ENCODE measurements at places on chromosomes 2 and 18.
A peak's percentile ranks its signal among the peaks of the same experiment; 100 is the strongest.

- DNase-seq, result no peak
These were observed 662.2 kb downstream of the XIRP2 start for GRCh38 chr2:167550448-167550847.

GRCh38 chr2:48306409-48307284 is 223.3 kb upstream of the STON1 start:
- DNase-seq, result no peak

- no peak for DNase-seq
These were observed 244.9 kb upstream of the EPHA4 start for GRCh38 chr2:221817052-221817451.

GRCh38 chr2:21860907-21861306 is 737.1 kb downstream of the TDRD15 start:
- no peak for DNase-seq

DNA sequence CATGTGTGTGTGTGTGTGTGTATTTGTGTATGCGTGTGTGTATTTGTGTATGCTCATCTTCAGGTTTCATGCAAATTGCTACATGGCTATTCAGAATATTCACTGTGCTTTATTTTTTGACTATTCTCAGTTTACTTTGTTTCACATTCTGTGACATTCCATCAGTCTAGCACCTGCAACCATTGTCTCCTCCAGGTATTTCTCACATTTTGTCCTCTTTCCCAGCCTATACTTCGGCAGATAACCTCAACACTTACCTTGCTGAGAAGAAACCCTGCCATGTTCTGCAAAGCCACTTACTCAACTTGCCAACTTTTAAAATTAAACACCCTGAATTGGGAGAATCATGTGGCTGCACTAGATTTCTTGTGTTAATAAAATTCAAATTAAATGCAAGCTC is 135.4 kb upstream of the REG3A start:
- DNase-seq, result no peak

DNA sequence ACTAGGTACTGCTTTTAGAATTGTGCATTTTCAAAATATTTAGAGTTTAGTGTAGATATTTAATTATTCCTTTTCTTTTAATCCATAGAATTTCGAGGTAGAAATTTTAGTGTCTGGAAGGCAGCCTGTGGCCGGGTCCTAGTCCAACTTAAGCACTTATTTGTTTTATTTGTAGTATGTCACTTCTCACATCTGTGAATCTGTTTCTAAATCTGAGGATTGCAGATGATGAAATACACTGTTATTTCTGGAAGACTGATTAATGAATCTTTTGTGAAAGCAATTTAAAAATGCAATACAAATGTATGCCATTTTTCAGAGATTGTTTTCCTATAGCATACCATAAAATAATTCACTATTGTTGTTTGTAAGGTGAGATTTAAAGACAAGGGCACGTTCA is 483.9 kb upstream of the TRIB2 start:
- no peak for DNase-seq

DNA sequence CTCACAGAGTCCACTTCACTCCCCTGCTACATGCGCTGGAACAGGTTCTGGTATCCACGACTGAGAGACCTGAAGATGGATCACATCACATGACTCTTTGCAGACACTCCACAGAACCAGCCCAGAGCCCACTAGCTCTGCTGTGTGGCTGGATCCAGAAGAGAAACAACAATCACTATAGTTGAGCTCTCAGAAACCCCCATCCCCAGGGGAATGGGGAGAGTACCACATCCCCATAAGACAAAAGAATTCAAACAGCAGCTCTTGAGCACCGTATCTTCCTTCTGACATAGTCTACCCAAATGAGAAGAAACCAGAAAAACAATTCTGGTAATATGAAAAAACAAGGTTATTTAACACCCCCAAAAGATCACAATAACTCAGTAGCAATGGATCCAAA is 76.4 kb downstream of the ZSWIM2 start:
- no peak for DNase-seq

DNA sequence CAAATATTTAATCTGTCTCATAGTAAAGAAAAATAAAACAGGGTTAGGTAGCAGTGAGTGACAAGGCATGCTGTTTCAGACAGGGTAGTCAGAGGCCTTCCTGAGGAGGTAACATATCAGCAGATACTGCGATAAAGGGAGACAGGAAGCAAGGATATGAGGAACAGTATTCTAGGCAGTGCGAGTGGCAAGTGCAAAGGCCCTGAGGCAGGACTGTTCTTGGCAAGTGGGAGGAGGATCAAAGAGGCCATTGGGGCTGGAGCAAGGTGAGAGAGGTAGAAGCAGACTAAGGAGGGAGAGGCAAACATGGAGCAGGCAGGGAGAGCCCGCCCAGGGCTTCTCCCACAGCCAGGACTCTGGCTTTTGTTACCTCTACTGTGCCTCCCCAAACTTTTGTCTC is 33.6 kb downstream of the GAD1 start:
- DNase-seq, result no peak

DNA sequence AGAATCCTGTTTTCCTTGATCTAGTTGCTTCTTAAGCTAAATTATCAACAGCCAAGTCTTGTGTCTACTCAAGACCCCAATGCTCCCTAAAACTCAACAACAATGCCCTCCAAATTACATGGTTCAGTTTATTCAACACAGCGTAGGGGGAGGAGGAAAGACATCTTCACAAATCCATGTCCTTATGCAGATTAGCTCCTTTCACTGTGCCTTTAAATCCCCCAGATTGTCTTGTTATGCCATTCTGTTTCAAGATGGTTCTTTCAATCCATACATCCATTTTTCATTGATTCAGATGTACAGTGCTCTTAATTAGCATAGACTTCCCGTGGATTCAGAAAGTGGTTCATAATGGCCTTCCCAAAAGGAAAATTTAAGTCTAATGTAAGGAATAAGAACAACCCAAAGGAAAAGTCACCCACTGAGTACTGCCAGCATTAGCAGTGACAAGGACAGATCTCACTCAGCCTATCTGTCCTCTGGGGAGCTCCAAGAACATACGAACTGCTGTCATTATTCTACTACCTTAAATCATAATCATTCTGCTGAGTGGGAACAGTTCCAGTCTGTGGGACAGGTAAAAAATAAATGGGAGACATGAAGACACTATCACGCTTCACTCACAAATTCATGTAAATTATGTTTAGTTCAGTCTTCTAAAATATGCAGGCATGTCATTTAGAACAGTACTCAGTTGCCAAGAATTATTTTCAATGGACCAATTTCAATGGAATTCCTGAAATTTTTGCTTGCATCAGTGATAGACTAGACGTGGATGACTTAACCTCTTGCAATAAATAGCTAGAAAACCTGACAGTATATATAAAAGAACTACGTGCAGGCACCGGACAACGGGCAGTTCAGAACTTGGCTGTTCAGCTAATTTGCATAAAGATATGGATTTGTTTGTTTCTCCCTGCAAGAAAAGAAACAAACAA is 58.9 kb upstream of the RNU4ATAC start:
- DNase-seq, result peak; percentile 50

- no peak for DNase-seq
These were observed 40.5 kb downstream of the ALMS1 start for GRCh38 chr2:73426176-73426575.

GRCh38 chr2:221085341-221085900 is 486.7 kb downstream of the EPHA4 start:
- DNase-seq, result no peak

DNA sequence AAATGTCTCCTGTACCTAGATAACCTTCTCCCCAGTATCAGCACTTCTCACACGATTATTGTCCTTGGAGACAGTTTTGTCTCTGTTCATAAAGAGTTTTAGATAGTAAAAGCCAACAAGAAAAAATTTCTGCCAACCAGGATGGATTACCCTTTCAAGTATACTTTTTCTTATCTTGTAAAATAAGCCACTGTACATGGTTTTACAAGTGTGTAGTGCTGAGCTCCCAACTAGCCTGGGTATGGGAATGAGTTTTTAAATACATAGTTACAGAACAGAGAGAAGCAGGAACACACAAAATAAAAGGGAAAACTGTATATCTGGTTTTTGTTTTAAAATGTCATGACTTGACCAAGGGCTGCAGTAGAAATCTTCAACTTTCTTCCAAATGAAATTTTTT is 76.7 kb downstream of the C18orf54 start:
- DNase-seq, result no peak

- DNase-seq, result no peak
These were observed 146.3 kb downstream of the PLCL1 start for GRCh38 chr2:197950724-197951123.

DNA sequence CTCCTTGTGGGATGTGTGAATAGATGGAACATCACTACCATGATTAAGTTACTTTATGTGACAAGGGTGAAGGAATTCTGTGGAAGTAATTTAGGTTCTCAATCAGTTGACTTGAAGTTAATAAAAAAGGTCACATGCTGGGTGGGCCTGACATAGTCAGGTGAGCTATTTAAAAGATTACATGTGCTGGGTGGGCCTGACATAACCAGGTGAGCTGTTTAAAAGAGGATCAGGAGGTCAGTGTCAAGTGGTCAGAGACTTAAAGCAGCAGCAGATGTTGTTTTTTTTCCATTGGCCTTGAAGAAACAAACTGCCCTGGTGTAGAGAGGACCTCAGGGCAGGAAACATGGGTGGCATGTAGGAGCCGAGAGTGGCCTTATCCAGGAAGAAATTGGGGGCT is 3.3 kb downstream of the IL1R2 start:
- no peak for DNase-seq

- DNase-seq, result no peak
These were observed 446.7 kb downstream of the RNF144A start for GRCh38 chr2:7363906-7364305.

- no peak for DNase-seq
These were observed 91.9 kb upstream of the STK17B start for GRCh38 chr2:196263181-196263747.

DNA sequence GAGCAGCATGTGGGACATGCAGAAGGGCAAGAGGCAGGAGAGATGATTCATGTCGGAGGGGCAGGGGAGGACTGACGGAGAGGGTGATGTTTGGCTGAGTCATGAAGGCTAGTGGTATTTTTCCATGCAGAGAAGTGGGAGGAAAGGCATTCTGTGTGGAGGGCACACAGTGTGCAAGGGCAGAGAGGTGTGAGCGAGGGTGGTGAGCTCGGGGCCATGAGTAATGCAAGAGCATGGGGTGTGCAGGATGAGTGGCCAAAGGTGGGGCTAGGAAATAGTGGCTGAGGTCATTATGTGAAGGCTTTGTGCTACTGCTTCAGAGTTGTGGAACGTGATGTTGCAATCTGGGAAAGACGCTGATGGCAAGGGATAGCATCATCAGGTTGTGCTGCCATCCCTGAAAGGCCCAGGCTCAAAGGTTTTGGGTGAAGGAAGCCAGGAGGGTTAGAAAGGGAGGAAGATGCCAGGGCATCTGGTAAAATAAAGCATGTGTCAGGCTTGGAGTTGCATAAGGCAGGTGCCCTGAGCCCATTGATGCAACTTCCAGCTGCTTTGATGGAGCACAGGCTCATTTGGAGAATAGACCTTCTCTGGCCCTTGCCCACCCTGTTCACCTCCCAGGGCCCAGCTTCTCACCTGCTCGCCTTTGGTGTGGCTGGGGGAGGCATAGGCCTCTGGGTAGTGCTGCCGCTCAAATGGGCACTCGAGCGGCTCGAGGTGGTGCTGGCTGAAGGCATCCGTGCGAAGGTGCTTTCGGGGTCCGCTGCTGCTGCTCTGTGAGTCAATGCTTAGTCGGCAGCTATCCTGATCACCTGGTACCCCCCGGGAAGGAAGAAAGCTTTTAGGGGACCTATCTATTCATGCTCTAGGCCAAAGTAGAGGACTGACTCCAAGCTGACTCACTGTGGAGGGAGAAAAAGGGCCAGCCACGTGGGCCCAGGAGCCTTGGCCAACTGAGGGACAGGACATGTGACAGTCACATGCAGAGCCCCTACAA is 37.5 kb downstream of the PAX8 start:
- peak; percentile 96 for DNase-seq

GRCh38 chr2:108553209-108553919 is 19.1 kb downstream of the LIMS1 start:
- DNase-seq, result no peak

DNA sequence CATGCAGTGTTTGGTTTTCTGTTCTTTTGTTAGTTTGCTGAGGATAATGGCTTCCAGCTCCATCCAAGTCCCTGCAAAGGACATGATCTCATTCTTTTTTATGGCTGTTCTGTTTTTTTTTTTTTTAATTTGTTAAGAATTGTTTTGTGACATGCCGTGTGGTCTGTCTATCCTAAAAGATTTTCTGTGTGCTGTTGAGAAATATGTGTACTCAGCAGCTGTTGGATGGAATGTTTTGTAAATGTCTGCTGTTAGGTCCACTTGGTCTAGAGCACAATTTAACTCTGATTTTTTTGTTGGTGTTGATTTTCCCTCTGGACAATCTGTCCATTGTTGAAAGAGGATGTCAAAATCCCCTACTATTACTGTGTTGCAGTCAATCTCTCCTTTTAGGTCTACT is 80.4 kb upstream of the WDR75 start:
- DNase-seq, result no peak

GRCh38 chr18:1092228-1092627 is 187.6 kb downstream of the ADCYAP1 start:
- no peak for DNase-seq

- no peak for DNase-seq
These were observed 4.9 kb upstream of the PDCD1 start for GRCh38 chr2:241863536-241863954.

DNA sequence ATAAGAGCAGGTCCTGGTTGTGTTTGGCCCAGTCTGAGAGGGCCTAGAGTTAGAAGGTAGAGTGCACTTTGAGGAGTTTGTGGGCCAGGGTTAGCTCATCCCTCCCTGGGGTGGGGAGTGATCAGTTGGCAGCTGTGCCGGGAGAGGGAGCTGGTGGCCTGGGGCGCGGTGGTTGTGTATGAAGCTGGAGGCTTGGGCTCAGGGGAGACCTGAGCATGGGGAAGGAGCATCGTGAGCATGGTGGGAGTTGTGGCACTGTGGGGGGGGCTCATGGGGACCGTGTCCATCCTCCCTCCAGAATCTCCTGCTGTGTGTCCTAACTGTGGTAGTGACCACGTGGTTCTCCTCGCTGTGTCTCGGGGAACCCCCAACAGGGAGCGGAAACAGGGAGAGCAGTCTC is 13.6 kb downstream of the STK11IP start:
- DNase-seq, result no peak

GRCh38 chr2:200498402-200499162 is 11.3 kb downstream of the KCTD18 start:
- no peak for DNase-seq

DNA sequence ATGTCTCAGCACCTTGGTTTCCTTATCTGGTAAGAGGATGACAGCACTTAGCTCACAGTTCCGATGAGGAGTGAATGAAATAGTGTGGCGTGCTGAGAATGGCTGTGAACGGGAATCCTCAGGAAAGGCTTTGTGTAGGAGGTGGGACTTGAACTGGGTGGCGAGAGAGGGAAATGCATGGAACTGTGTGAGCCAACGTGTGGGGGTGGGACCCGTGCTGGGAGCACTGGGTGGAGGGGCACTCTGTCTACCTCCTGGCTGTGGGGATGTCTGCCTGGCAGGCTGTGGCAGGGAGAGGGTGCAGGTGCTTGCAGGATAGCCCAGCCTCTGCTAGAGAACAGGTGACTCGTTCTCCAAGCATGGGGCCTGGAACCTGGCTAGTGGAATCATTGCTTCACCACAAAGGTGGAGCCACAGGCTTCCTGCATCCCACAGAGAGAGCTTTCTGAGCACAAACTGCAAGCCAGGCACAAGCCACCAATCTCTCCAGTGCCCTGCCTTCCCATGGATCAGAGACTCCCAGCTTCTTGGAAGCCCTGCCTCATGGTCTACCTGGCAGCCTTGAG is 145.2 kb downstream of the CELF4 start:
- no peak for DNase-seq

- DNase-seq, result no peak
These were observed 36.9 kb upstream of the DSEL start for GRCh38 chr18:67553437-67553836.

All from non-pigmented ciliary epithelial cell (primary cell).